ENCODE measurements at places on chromosomes 7 and 10.

DNA sequence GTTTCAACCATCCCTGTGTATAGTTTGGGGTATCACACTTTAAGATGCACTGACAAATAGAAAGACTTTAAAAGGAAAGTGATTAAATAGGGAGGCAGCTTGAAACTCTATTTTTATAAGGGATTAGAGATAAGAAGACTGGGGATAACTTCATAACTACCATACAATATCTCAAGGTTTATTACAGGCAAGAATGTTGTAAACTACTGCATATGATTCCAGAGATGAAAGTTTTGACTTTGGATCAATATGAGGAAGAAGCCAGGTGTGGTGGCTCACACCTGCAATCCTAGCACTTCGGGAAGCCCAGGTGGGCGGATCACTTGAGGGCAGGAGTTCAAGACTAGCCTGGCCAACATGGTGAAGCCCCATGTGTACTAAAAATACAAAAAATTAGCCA lies 96.1 kb downstream of the DNAJC1 start:
- no peak for DNase-seq

GRCh38 chr7:23607130-23607529 lies 9.9 kb downstream of the CCDC126 start:
- DNase-seq: no peak

GRCh38 chr7:98203261-98203963 lies 7.8 kb upstream of the BHLHA15 start:
- no peak for DNase-seq

DNA sequence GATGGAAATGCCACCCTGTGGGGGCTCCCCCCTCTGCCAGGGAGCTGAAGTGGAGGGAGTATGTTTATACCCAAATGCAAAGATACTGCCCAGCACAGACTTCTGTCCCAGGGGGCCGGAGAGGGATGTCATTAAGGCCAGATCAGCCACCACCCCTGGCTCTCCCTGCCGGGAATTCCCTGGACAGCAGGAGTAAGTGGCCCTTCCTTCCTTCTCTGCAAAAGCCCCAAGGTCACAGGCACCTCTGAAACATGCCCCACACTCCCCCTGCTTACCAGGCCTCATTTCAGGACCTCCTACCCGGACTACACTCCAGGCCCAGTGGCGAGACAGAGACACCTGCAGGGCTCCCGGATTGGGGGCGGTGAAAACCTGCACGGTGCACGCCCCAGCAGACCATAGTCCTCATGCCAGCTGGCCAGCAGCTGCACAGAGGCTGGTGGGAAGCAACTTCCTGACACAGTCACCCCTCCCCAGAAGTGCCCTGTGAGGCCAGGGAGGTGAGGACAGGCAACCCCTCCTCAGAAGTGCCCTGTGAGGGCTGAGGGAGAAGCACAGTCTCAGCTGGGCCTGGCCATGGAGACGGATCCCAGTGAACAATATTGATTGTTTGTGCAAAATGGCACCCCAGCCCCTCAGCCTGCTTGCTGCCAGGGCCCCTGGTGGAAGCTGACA lies 33.0 kb upstream of the RET start:
- no peak for DNase-seq

DNA sequence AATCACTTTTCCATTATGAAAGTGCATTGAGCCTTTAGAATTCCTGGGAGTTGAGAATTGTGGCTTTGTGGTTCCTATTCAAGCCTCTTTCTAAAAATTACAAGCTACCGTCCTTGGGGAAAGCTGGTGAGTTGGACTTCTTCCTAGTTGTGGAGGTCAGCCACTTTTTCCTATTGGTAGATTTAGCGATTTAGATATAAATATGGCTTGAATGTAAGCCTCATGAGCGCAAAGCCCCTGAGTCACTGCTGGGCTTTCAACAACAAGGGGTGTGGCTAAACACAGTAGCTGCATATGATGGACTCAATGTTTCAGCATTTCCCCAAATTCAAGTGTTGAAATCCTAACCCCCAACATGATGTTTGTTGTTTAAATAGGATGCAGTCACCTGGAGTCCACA lies 150.0 kb upstream of the IGFBP3 start:
- peak; percentile 64 for DNase-seq

- DNase-seq: no peak
Observed at GRCh38 chr10:75444781-75445386, 13.5 kb downstream of the LRMDA start.

- no peak for DNase-seq
Observed at GRCh38 chr10:79209831-79210230, 137.4 kb upstream of the PPIF start.

- DNase-seq: peak; percentile 49
Observed at GRCh38 chr7:134212576-134213546, 85.7 kb downstream of the LRGUK start.

DNA sequence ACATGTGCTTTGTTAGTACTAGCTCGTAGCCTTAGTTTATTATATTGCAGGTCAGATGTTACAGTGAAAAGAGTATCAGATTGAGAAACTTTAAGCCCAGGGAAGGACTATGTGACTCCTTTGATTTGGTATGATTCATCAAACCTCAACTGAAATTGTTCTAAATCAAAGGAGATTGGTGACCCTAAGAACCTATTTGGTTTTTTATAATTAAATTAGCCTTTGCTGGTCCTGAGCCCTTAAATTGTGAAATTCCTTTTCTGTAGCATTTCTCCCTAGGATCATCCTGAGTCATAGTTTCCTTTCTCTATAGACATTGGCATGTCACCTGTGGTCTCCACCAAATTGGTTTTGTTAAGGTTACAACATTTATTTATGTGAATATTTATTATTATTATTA lies 89.7 kb downstream of the POLR1F start:
- DNase-seq: peak; percentile 91

GRCh38 chr7:158550886-158551452 lies 36.7 kb downstream of the PTPRN2 start:
- no peak for DNase-seq

DNA sequence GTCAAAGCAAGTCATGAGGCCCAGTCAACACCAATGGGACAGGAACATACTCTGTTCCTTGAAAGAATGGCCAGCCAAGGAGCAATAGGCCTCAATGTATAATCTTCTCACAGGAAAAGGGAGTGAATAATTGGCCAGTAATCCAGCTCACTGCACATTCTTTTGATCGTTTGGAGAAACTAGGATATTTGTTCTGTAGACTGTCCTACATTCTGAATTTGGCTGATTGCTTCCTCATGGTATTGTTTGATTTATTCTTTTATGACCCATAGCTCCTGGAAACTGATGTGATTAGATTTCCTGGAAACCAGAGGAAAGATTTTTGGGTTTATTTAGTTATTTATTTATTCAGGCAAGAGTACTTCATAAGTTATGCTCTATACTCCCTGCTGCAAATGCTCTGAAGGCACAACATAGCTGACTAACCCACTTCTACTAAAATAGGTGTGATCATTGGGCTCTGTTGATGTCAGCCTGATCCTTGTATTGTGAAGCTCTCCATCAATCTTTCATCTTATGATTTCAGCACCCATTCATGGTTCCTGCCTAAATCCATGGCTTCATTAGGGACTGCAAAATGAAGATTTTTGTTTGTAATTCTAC lies 745.2 kb downstream of the SUGCT start:
- DNase-seq: peak; percentile 40

- DNase-seq: peak; percentile 93
Observed at GRCh38 chr7:55073976-55074528, 55.2 kb downstream of the EGFR start.

- DNase-seq: no peak
Observed at GRCh38 chr10:103548581-103549348, 55.3 kb downstream of the NEURL1 start.

- no peak for DNase-seq
Observed at GRCh38 chr7:112447406-112447805, 2.9 kb upstream of the IFRD1 start.

GRCh38 chr7:122143376-122143750 lies 686 bp downstream of the AASS start:
- DNase-seq: peak; percentile 21

DNA sequence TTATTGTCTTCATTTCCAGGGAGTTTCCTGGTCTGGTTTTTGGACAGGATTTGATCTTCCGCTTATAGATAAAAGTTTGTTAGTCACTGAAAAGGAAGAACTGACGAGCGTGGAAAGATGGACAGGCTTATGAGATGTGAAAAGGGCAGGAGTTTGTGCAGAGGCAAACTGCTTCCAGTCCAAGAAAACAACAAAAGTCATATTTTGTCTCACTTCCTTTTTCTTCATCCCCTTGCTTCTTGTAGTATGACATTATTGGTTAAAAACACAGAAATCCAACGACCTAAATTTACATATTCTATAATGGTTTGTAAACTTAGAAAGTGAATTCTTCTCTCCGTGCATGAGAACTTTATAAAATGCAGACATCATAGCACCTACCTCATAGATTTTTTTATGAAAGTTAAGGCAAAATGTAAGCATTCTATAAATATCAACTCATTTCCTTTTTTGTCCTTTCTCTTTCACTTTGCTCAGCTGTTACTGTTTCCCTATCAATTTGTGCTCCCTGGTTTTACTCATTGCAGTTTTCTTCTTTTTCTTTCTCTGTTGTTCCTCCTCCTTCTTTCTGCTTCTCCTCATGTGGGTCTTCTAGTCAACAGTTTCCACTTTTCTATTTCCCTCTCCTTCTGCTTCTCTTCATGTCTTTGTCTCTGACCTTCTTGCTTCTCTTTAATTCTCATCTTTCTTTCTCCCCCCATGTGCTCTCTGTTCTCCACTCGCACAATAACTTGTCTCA lies 370.2 kb downstream of the ARL4A start:
- DNase-seq: no peak

GRCh38 chr7:134613623-134614347 lies 32.9 kb upstream of the BPGM start:
- DNase-seq: peak; percentile 99

DNA sequence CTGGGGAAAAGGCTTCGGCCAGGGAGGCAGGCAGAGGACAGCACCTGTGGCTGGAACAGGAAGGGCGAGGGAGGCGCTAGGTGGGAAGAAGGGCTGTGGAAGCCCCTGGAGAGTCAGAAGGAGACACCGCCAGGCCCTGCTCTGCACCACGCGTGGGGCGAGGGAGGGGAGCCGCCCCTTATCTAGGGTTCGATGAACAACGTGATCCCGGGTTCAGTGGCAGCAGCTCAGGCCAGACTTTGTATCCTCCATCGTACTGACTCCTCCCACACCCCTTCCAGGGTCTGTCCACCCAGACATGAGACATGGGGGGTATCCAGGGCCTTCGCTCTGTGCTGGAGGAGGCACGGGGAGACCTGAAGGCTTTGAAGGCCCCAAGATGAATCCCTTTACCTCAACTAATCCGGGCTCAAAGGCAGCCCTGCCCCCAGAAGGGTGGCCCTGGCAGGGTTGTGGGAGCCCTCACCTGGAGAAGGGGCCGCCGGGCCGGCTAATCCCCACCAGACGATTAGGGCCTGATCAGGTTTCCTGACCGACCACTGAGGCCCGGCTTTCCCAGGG lies 110.8 kb downstream of the PDGFA start:
- no peak for DNase-seq

DNA sequence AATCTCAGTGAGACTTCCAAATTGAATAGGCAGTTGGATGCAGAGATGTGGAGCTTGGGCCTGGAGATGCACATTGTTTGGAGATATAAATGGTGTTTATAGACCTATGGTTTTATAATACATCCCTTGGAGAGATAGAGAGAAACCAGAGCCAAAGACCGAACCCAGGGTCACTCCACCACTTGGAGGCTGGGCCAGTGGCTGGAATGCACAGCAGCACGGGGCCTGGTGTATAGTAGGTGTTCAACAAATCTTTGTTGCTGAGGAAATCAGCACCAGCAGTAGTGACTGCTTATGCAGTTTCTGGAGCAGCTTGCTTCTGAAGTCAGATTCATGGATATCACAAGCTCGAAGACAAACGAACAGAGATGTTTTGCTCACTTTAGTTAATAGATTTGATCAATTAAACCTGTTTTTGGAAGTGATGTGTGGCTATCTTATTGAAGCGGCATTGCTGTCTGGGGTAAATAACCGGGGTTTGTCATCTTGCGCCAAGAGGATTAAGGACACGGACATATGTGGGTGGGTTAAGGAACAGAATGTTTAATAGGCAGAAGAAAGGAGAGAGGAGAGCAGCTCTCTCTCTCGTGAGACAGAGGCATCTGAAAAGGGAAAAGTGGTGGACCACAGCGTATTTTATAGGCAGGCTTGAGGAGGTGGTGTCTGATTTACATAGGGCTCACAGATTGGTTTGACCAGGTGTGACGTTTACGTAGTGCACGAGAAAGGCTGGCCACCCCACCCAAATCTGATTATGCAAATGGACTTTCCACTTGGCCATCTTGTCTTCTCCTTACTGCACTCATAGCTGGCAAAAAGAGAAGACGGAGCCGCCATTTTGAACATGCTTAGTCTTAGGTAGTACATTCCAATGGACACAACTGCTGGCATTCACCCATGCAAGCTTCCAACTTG lies 11.1 kb downstream of the RBP4 start:
- no peak for DNase-seq
